ENCODE measurements at places on chromosomes 2 and 18.

- no peak for DNase-seq
These were observed 298.2 kb downstream of the TCF4 start for GRCh38 chr18:55289775-55290174.

- no peak for DNase-seq
These were observed 63.3 kb upstream of the CSRNP3 start for GRCh38 chr2:165406173-165406572.

DNA sequence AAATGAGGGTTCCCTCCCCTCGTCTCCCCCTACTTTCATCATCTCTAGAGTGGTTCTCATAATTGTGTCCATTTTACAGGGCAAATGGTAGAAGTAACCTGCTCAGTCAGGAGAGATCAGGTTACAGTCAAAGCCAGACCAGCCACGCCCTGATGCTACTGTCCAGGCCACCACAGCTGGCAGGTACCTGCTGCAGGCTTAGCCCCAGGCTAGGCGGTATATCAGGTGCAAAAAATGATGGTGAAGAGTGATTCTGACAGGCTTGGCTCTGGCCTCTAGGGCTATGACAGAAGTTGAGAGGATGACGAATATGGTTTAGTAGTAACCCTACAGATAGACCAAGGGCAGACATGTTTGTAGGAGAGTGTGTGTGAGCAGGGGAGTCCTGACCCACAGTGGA lies 67.1 kb downstream of the HAUS1 start:
- no peak for DNase-seq

DNA sequence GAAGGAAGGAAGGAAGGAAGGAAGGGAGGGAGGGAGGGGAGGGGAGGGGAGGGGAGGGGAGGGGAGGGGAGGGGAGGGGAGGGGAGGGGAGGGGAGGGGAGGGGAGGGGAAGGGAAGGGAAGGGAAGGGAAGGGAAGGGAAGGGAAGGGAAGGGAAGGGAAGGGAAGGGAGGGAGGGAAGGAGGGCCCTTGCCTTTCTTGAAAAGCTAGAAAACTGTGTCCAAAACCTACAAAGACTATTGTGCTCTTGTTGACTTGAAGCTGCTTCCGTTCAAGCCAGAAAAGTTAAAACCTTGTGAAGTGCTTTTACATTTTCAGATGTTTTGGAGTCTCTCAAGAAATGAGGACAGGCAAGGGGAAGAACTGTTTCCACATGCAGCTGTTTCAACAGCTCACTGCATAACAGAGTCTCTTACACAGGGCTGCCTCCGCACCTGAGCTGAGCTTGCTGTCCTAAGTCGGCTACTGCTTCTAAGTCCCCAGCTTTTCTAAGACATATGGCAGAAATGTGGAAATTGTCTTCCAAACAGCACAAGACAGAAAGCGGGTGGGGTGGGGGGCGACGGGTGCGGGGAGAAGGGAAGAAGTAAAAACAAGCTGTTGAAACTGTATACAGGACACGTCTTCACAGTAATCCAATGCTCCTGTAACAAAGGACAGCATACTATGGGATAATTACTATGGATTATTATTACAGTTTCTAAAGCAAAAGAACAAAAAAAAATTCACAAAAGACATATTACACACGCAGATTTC lies 46.1 kb downstream of the BCL11A start:
- no peak for DNase-seq

DNA sequence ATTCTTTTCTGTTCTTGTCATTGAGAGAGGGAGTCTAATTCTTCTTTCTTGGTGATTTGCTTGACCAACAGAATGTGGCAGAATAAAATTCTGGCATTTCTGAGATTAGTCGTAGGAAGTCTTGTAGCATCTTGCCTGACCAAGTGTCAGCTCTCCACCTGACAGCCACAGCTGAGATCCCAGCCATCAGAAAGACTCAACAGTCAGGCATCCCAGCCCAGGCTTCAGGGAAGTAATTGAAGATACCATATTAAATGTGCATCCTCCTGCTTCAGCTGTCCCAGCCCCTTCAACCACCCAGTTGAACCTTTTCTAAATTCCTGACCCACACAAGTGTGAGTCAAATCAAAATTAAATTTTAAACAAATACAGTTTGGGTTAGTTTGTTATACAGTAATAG lies 208.3 kb downstream of the PIK3C3 start:
- no peak for DNase-seq

DNA sequence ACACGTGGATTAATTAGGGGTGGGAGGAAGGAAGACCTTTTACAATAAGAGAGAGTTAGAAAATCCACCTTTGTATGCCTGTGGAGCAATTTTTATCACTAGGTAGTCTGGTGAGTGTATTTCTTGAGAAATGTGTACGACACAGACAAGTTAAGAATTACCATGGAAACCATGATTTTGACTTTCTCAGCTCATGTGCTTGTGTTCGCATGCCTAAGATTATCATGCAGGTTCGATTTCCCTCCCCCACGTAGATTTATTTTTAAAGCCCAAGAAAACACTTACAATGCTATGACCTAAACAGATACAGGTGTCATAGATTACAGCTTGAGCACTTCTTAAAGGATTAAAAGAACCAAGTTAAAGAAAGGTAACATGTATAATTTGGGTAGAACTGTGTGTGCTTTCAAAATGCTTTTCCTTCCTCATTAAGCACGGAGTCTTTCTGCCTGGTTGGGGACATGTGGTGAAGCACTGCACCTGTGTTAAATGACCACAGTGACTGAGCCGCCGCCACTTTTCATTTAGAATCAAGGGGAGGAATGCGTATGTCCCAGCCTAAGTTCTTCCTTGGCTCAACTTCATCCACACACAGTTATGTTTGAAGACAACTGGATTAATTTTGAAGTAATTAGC lies 16.6 kb downstream of the SERTAD2 start:
- no peak for DNase-seq

All from fibroblast of skin of left quadriceps (primary cell).